ENCODE measurements at places on chromosomes 13 and 19. TPM values are rescaled to one million over a fixed set of nuclear protein-coding genes. Genes with fewer than 3 reads are reported as not detected.

GRCh38 chr19:14002571-14003250 is 3.4 kb downstream of the RFX1 start:
- DNase-seq = peak; percentile 49

- peak; percentile 76 for DNase-seq
Measured at GRCh38 chr19:17933414-17934129, 757 bp downstream of the CCDC124 start.

DNA sequence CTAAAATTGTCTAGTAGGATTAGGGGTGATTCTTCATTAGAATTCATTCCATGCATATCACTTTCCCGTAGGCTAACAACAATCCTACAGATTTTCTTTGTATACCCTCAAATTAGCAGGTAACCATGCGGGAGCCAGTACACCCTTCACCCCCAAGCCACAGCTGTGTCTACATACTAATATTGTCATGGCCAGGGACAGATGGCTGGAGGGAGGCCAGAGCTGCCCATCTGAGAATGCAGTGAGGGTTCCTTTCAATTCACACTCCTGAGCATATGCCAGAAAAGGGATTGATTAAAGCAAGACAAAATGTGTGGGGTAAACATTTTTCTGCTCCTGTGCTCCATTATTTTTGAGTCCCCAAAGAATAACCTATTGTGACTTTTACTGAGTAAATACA is 68.9 kb downstream of the FREM2 start:
- no peak for DNase-seq

GRCh38 chr13:18714889-18715288 is 466.7 kb downstream of the TUBA3C start:
- DNase-seq = no peak

- peak; percentile 78 for DNase-seq
Measured at GRCh38 chr19:45901432-45901911, 941 bp downstream of the MYPOP start.

Gene GPR4
- not detected for total RNA-seq

- DNase-seq = peak; percentile 100
Measured at GRCh38 chr19:40806423-40807146, 7.6 kb downstream of the EGLN2 start.

Gene SIX5
- total RNA-seq = 11.8 TPM

Data from osteoblast (primary cell).